G401 (cell line): ENCODE measurements at places on chromosomes 13 and 19. TPM values are rescaled to one million over a fixed set of nuclear protein-coding genes. Genes with fewer than 3 reads are reported as not detected.

The ATP1A3 gene
- total RNA-seq = 1.2 and 2.7 TPM in 2 replicates

The CEACAM20 gene
- total RNA-seq = not detected in 2 replicates

The CAMSAP3 gene
- 3.3 and 4.8 TPM in 2 replicates for total RNA-seq

The NLRP11 gene
- 1.4 and 1.6 TPM in 2 replicates for total RNA-seq

The C19orf33 gene
- total RNA-seq = not detected in 2 replicates

The PDX1 gene
- total RNA-seq = not detected in 2 replicates
